ENCODE measurements at places on chromosomes 6 and 20.
A peak's percentile ranks its signal among the peaks of the same experiment; 100 is the strongest.

DNA sequence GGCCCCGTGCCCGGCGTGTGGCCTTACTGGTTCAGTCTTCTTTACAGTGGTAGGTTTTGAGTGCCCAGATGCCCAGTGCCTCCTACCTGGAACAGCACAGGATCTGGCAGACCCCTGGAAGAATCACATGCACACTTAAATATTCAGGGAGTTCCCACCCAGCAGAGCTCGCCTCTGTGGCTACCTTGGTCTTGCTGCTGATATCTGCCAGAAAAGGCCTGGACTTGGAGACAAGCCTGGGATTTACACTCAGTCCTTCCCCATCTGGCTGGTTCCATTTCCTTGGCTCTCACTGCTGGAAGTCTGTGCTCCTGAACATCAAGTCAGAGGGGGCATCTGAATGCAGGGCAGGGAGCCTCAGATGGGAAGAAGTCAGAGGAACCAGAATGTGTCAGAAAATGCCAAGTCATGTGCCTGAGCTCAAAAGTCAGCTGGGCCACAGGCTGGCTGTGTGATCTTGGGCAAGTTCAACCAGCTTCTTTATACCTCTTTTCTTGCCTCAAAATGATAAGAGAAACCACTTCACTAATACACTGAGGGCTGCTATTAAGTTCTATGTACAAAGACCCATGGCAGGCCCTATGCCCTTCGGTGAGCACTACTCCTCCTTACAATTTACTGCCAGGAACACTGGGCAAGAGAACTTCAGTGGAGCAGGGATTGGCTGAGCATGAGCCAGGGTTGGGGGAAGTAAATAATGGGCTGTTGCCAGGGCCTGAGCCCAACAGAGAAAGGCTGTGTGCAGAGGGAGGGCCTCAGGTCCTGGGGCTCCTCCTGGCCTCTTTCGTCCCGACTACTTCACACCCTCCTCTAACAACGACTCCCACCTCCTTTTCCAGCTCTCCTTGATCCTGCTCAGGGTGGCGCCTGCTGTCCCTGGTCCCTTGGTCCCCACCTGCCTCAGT is 158.1 kb upstream of the PROKR2 start:
- no peak for DNase-seq

DNA sequence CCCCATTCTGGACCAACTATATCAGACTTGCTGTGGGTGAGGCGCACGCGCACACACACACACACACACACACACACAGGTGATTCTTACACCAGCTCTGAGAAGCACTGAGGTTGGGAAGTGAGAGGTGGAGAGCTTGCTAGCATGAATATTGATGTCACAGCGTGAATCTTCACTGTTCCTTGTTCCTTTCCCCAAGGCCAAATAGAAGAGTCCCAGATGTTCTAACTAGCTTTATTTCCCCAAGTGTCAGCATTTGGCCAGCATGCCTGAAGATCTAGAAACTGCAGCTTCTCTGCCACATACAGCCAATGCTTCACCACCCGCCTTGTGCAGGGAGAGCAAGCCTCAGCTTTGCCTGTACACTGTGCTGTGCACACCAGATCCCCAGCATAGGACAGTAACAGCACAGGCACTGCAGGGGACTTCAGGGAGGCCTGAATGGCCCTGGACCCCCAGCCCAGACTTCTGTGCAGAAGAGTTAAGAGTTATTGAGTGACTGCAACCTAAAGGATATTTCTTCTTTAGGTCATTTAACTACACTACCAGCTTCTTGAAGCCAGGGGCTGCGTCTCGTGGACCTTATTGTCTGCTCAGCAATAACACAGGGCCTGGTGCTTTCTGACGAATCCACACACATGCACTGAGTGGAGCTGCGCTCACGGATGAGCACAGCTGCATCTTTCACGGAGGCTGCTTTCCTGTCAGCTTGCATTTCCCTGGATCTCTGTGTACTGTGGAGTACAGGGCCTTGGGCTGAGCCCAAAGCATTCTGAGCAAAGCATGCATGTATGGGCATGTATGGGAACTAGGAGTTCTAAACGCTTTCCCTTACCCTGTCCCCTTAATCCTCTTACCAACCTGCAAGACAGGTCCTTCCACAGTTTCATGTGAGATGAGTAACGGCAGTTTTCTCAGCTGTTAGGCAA is 13.9 kb upstream of the CD93 start:
- no peak for DNase-seq

DNA sequence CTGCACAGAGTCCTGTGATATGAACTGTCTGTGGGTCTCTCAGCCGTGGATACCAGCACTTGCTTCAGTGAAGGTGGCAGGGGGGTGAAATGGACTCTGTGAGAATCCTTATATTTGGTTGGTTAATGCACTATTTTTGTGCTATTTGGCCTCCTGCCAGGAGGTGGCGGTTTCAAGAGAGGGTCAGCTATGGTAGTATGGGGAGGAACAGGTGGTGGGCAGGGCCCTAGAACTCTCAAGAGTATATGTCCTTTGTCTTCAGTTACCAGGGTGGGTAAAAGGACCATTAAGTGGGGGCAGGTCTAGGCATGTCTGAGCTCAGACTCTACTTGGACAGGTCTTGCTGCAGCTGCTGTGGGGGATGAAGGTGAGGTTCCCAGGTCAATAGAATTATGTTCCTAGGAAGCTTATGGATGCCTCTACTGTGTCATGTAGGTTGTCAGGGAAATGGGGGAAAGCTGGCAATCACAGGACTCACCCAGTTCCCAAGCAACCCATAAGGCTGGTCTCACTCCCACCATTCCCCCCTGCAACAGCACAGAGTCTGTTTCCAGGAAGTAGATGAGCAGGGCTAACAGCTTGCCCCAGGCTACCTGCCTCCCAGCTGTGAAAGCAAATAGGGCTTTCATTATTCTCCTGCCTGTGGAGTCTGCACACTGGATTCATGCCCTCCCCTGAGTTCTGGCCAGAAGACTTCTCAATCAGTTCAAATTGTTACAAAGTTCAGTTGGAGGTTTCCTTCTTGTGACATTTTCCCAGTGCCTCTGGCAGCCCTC is 56.8 kb upstream of the PHIP start:
- DNase-seq: peak; percentile 87

GRCh38 chr20:3409417-3409816 is 1.9 kb upstream of the DNAAF9 start:
- DNase-seq: no peak

GRCh38 chr6:32397252-32397920 is 9.6 kb downstream of the BTNL2 start:
- no peak for DNase-seq

DNA sequence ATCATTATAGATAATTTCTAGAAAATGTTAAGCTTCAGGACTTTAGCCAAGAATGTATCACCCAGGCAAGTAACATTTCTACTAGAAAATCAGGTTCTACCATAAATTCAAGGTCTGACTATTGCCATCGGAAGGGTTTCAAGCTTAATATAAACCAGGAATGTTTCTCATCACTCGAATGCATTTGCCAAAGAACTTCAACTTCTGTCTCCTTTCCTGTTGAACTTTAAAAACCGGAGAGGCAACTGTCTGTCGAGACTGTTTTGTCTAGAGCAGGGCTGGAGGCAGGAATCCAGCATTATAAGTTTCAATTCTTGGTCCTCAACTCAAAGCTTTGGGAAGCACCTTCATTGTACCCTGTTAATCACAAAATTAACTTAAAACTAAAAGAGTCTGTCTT is 264.7 kb downstream of the ZNF217 start:
- DNase-seq: no peak

- no peak for DNase-seq
Observed at GRCh38 chr20:14566505-14566904, 229.1 kb upstream of the FLRT3 start.

DNA sequence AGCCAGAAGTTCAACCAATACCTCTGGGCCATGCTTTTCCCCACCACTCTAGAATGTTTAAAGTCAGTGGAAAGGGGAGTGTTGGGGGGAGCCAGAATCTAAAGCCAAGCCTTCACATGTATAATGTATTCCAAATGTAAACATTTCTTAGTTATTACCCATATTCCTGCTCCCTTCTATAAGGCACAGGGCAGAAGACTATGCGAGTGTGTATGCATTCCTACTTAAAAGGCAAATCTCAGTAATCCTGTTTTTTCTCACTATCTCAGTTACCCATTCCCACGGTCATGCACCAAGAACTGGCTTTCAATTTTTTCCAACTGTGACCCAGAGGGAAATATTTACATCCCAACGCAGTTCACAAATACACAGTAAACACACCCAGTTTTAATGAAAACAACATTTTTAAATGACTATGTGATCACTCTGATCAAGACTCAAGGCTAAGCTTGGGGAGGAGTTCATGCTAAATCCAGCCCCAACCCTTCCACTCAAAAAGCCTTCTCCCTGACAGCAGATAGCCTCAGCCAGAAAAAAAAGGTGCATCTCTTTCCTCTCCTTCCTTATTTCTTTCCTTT is 57.5 kb downstream of the EPB41L2 start:
- no peak for DNase-seq

DNA sequence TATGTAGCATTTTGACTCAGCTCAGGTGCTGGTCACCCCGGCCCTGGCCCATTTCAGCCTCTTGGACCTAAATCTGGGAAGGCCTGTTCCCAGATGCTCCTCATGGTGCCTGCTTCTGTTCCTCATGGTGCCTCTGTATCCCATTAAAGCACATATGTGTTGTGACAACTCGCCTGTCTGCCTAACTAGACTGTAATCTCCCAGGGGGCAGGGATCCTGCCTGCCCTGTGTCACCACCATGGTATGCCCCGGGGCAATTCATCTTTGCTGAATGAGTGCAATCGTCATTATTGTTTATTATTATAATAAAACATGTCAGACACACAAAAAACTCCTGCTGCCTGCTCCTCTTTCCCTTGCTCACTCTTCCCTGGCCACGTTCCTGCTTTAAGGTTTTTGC is 62.0 kb downstream of the ZFP64 start:
- DNase-seq: no peak

DNA sequence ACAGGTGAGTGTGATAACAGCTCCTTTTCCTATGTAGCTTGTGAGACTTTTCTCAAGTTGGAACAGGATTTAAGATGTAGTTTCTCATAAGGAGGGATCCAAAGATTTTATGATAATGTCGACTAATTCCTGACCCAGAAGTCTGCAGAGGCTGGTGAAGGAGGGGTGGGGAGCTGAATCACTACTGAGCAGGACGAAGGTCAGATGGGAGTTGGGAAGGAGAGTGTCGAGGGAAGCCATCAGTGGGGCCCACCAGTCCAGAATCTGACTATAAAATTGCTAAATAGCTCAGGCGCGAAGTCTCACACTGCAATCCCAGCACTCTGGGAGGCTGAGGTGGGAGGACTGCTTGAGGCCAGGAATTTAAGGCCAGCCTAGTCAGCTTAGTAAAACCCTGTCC is 32.3 kb upstream of the CDYL start:
- no peak for DNase-seq

DNA sequence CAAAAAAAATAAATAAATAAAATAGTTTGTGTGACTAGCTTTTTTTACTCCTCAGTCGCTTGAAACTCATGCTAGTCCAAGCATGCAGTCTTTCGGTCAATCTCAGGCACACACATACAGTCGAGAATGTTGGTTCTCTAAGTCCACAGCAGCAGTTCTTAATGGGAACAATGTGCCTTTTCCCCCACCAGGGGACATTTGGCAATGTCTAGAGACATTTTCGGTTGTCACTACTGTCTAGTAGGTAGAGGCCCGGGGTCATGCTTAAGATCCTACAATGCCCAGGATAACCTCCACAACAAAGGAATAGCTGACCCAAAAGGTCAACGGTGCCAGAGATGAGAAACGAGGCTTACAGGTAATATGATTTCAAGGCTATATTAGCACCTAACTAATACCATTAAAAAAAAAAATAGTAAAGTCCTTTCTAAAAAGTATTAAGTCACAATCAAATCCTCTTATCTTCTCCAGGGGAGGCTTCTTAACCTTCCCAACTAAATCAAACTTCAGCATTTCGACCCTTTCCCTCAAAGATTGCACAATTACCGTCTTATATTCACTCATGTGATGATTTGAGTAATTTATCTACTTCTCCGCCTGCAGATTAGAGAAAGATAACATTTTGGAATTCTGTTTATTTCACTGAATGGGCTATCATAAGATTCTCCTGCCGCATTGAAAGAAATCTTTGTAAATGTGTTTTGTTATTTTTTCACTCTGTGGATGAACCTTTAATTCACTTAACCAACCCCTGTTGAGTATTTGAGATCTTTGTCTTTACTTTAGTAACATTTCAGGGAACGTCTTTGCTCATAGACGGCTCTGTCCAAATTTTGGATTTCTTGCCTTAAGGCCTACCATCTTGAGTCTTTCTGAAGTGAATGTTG is 8.1 kb upstream of the SALL4 start:
- DNase-seq: no peak

GRCh38 chr20:49851231-49851705 is 38.6 kb downstream of the SLC9A8 start:
- no peak for DNase-seq

- DNase-seq: no peak
Observed at GRCh38 chr6:52712136-52712535, 41.2 kb downstream of the TMEM14A start.

- DNase-seq: no peak
Observed at GRCh38 chr6:41790045-41790444, 2.6 kb downstream of the TOMM6 start.

GRCh38 chr6:57242505-57242904 is 20.4 kb upstream of the RAB23 start:
- no peak for DNase-seq

DNA sequence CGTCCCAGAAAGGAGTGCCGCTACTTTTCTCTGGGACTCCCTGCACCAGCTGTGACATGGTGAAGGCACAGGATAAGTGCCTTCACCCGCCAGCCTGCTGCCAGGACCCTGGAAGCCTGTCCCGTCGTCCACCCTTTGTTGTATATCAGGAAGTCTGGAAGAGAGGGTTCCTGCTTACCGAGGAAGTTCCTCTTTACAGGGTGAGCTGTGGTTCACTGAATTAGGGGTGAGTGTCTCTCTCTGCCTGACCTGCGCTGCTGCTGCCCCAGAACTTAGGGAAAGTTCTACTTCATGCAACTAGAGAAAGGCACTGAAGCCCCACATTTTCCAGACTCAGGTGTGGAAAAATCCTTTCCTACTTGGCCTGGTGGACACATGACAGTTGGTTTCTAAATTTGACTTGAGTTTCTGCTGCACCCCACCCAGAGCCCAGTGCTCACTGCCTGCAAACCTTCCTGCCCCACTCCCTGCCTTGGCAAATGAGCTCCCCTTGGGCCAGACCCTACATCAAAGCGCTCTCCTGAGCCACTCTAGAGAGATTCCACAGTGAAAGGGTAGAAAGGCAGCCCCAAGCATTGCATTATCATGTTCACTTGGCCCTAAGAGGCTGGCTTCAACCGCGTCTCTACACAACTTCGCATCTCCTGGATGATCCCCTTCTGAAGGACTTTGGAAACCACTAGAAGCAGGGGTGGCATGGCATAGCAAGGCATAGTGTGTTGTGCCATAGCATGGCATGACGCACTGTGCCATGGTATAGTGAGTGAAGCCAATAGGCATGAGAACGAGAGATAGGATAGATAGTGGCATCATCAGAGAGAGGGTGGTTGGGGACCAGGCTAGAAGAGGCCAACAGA is 215.8 kb upstream of the CDYL start:
- no peak for DNase-seq

- DNase-seq: no peak
Observed at GRCh38 chr6:75345413-75345812, 60.8 kb upstream of the TMEM30A start.

GRCh38 chr6:149035766-149036165 is 281.7 kb upstream of the TAB2 start:
- no peak for DNase-seq

- DNase-seq: no peak
Observed at GRCh38 chr6:10478187-10479040, 42.7 kb upstream of the GCNT2 start.
